ENCODE measurements at places on chromosomes 11 and 22.

DNA sequence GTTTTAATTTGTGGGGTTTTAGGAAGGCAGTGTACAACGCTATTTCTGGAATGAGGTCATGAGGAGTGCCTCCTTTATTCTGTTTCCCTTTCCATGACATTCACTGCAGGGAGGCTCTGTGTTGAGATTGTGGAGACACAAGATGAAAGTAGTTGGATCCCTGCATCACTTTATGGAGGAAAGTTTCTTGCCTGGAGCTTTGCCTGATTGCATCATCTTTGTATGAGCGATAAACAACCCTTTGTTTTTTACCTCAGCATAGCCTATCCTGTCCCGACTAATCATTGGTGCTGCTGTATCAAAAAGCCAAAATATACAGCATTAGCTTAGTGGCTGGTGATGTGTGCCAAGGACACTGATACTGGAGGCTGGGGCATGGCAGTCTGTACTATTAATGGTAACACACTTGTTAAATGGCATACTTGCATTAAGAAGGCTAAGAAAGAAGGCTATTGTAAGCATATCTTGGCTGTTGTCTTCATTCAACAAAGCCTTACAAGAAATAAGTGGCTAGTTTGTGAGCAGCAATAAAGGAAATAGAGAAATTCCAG is 31.2 kb upstream of the SLC5A4 start:
- DNase-seq = no peak

DNA sequence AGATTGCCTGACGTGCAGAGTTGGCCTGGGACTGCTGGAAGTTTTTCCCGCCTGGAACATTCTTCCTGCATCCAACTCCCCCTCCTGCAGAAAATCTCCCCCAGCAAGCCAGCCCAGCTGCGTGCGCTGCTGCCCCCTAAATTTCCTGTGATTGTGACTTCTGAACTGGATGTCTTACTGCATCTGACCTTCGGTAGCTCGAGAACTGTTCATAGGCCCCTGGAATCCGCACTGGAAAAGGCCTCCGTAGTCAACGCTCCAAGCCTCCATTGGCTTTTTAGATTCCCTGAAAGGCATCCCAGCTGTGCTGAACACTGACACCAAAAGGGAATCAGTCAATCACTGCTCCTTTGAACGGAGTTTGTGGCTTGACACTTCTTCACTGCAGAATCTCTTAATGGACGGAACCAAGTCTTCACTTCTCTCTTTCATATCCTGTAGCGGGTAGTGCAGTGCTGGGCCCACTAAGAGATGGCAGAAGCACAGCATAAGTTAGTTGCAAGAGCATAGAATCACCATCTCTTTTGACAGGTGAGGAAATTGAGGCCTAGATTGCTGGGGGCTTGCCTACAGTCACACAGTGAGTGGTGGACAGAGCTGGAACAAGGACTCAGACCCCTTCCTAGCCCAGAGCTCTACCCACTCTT is 14.2 kb upstream of the RASD2 start:
- DNase-seq = no peak

DNA sequence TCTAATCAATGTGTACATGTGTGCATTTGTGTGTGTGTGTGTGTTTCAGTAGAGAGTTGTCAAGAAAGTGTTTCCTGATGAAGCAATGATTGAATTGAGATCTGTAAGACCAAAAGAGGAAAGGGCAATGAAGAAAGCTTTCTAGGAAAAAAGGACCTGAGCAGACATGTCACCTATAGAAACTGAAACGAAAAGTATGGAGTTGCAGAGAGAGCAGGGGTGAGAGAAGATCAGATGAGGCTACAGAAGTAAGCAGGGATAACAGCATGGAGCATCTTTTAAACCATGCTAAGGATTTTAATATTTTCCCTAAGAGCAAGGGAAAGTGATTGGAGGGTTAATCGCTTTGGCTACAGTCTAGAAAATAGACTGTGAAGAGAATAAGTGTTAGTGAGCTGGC is 1459.4 kb upstream of the TENM4 start:
- no peak for DNase-seq

- DNase-seq = no peak
Observed at GRCh38 chr11:33700063-33700501, 544 bp downstream of the C11orf91 start.

DNA sequence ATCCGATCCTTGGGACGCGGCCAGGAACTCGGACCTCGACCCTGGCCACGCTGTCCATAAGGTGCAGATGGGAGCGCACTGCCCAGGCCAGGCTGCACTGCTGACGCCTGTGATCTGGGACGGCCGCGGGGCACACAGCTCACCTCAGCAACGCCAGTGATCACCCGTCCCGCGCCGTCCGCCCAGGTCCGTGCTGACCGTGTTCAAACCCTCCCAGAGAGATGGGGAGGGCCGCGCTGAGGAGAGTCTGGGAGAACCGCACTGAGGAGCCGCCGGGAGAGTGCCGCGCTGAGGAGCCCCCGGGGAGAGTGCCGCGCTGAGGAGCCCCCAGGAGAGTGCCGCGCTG is 636 bp downstream of the KCNQ1OT1 start:
- no peak for DNase-seq

DNA sequence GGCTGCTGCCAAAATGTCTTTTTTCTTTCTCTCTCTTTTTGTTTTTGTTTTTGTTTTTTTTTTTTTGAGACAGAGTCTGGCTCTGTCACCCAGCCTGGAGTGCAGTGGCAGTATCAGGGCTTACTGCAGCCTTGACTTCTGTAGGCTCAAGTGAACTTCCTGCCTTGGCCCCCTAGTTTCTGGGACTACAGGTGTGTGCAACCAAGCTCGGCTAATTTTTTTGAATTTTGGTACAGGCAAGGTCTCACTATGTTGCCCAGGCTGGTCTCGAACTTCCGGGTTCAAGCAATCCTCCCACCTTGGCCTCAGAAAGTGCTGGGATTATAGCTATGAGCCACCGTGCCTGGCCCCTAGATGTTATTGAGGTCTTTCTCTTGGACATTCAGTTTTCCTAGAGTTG is 2.2 kb upstream of the DDX10 start:
- no peak for DNase-seq

- DNase-seq = no peak
Observed at GRCh38 chr11:118436639-118437207, 431 bp downstream of the KMT2A start.

DNA sequence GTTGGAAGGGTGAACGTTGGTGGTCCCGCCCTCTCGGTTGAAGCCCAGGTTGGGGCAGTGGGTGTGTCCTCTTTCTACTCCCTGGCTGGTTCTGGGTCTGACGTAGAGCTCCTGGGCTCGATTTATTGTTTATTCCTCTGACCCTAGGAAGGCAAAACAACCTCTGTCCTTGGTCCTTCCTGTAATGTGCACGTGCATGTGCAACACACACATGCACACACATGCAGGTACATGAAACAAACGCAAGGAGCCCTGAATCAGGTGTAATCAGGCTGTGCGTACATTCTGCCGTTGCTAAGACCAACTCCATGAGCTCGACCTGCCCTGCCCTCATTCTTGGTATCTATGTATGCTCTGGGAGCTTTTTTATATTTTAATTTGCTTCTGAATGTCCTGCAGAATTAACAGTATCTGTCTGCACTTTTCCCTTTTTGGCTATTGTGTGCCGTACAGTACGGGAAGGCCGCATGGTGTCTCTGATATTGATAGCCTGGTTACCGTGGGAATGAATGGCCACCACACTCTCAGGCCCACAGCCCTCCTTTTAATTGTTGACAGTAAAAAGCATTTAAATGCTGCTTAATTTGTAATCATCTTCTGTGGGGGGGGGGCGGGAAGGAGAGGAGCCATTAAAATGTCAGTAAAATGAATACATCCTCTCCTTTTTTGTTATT is 66.0 kb upstream of the NNMT start:
- DNase-seq = no peak

- DNase-seq = no peak
Observed at GRCh38 chr11:78708388-78708787, 133.7 kb upstream of the NARS2 start.

DNA sequence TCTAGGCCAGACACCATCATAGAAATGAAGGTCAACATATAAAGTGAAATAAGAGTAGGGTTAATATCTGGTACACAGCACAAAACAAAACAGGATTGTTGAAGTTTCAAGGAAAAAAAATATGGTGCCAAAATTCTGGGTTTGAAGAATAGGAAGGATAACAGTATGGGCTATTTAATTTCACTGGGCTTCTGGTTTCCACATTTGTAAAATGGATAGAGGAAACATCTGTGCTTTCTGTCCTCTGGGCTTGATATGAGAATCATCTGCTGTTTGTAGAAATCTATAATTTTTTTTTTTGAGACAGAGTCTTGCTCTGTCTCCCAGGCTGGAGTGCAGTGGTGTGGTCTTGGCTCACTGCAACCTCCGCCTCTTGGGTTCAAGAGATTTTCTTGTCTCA is 13.8 kb upstream of the OR10V1 start:
- DNase-seq = no peak

- no peak for DNase-seq
Observed at GRCh38 chr11:131629925-131630540, 259.6 kb downstream of the NTM start.

GRCh38 chr11:115238791-115239190 is 265.4 kb downstream of the CADM1 start:
- DNase-seq = no peak

DNA sequence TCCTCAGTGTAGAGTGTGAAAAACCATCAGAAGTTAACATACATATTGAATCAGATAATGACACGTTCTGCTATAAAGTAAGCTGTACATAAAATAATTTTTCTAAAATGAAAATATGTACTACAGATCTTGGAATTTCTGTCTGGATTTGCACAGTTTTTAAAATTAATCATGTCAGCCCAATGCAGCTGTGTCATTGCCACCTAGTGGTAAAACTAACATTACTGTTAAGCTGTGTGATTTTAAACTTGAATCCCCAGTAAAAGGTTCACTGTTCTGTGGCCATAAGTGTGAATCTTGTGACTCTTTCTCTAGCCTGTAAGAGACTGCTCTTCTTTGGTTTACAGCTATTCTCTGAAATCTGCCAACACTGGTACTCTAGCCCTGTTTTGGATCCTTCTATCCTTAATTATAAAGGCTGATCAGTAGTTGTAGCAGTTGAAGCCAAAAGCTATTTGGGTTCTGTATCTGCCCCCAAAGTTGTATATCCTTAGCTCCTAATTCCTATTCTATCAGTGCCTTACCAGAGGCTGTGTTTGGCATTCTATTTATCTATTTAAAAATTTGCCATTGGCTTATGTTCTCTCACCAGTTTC is 4.0 kb downstream of the JRKL start:
- DNase-seq = no peak

DNA sequence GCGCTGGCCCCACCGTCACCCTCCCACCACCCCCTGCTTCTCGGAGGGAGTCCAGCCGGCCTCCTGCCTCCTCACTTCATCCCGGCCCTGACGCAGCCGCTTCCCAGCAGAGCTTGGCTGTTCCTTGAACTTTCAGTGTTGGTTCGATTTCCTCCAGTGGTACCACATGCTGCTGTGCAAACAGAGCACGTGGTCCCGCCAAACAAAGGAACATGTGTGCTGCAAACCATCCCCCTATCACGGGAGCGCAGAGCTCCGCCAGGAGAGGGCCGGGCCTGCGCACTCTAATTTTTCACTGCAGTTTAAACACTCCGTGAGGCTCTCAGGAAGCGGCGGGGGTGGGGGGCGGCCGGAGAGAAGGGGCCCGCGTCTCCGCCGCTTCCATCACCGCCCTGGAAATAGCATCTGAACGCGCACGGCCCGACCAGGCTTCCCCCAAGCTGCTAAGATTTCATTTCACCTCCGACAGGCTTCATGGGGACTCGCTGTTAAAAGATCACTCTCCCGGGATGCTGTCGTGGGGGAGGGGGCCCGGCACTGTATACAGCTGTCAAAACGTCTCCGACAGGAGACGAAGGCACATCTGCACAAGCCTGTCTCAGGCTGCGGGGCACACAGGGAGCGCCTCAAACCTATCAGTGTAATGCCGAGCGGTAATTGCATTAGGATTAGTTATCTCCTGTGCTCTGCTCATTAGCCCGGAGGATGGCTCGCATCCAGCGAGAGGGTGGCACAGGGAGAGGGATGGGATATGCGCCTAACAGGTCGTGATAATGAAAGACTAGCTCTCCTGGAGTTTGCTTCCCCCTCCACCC is 269.9 kb upstream of the SORL1-AS1 start:
- DNase-seq = no peak

GRCh38 chr11:43311791-43312607 is at the start of gene API5:
API5 (plus strand) TSS chr11:43311996; CDS start chr11:43312128, 132 bp downstream.
- peak; percentile 74 for DNase-seq

GRCh38 chr22:45185718-45186514 is 22.2 kb downstream of the NUP50 start:
- DNase-seq = no peak

DNA sequence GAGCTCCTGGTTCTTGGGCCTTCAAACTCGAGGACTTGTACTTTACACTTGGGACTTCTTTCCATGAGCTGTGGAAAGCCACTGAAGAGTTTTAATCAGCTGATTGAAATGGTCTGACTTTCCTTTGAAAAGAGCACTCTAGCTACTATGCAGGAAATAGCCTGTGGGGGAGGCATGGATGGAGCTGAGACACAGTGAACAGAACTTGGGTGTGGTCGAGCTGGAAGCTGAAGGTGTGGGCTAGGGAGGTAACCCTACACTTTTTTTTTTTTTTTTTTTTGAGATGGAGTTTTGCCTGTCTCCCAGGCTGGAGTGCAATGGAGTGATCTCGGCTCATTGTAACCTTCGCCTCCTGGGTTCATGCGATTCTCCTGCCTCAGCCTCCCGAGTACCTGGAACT is 17.5 kb upstream of the CAPRIN1 start:
- no peak for DNase-seq

GRCh38 chr11:2844116-2844842 is 41.3 kb downstream of the CDKN1C start:
- no peak for DNase-seq

DNA sequence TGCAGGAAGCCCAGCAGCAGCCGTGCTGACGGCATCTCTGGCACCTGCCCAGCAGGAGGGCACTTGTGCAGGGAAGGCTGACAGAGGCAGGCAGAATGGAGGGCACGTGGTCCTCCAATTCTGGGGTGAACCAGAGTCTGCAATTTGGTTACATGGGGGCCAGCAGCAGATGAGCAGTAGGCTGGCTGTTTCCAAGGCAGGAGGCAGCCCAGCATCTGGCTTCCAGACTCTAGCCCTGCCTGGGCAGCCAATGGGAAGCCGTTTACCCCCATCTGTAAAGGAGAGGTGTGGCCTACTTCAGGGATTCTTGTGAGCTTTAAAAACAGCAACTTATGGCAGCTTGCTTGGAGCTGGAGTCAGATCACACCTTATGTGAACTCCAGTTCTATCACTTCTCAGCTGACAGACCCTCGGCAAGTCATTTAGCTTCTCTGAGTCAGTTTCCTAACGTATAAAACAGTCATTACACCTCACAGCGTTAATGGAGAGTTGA is 27.9 kb upstream of the RASL10A start:
- DNase-seq = no peak

DNA sequence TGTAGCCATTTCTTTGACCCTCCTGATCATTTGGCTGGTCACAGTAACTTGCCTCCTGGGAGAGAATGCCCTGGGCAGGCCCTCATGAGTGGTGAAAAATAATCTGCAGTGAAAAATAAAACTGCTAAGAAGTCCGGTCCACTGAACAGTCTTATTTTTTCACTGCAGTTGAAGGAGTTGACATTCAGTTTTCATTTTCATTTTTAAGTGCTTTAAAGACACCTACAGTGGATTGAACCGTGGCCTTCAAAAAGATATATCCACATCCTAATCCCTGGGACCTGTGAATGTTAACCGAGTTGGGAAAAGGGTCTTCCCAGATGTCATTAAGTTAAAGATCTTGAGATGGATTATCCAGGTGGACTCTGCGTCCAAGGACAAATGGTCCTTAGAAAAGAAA is 153.6 kb upstream of the GRK3 start:
- DNase-seq = no peak

GRCh38 chr11:66081505-66081904 is 11.4 kb downstream of the PACS1 start:
- no peak for DNase-seq

- no peak for DNase-seq
Observed at GRCh38 chr22:46774253-46774979, 12.0 kb downstream of the TBC1D22A start.

- no peak for DNase-seq
Observed at GRCh38 chr11:17649696-17650095, 69.7 kb upstream of the MYOD1 start.

Measured in stimulated activated CD4-positive, alpha-beta T cell treated with anti-CD3 and anti-CD28 coated beads, Interleukin-1b, Interleukin-23, amount 100 ng/mL, for 1 hour (primary cell).